ENCODE measurements at places on chromosomes 3 and 15.

- no peak for DNase-seq
Observed at GRCh38 chr15:77859491-77860060, 217.9 kb downstream of the TBC1D2B start.

DNA sequence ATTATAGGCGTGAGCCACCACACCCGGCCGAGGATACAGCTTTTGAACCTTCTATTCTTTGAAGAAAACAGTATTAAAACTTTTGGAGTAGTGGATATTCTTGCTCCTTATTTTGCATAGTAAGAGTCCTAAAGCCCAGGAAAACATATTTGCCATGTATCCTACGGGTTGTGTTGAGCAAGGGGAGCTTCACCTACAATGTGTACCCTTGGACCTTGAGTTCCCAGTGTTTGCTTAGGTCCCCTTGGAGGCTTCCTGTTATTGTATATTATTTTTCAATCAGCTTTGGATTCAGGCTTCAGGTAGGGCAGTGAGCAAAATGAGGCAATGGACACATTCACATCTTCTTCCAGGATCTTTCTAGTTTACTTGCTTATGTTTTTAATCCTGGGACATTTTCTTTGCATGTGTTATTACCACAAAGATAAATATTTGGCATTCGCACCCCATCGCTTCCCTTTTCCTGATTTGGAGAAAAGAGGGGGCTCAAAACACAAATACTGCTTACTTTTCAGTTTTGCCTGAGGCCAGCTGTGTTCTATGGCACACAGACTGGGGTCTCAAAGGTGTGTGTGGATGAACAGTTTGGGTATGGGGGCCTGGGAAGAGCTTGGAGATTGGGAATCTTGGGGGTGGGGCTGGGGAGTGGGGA is 88.7 kb downstream of the FNDC3B start:
- no peak for DNase-seq

- no peak for DNase-seq
Observed at GRCh38 chr15:25767356-25768151, 95.6 kb downstream of the ATP10A start.

DNA sequence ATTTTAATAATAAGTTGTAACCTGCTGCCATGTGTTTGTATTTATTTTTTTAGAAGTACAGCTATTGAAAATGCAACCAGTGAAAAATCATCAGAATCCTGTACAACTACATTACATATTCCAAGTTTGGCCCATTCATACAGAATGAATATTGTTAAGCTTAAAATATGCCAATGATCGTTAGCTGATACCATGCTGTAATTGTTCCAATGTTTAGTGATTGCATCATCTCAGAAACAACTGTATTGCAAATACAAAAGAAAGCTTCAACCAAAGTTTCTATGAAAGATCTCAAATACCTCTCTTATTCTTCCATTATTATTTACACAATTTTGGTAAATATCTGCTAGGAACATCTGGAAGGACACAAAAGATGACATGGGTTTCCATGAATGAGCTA is 51.6 kb upstream of the ALCAM start:
- DNase-seq, result no peak

GRCh38 chr3:42663581-42664437 is 10.3 kb downstream of the ZBTB47 start:
- no peak for DNase-seq

- DNase-seq, result no peak
Observed at GRCh38 chr3:182937293-182938051, 42.9 kb downstream of the DCUN1D1 start.

GRCh38 chr15:100721758-100722550 is 119.6 kb downstream of the ASB7 start:
- DNase-seq, result no peak

- DNase-seq, result no peak
Observed at GRCh38 chr3:184368116-184368515, 6.6 kb downstream of the POLR2H start.

GRCh38 chr3:151615464-151615863 is 118.3 kb upstream of the AADACL2 start:
- no peak for DNase-seq

DNA sequence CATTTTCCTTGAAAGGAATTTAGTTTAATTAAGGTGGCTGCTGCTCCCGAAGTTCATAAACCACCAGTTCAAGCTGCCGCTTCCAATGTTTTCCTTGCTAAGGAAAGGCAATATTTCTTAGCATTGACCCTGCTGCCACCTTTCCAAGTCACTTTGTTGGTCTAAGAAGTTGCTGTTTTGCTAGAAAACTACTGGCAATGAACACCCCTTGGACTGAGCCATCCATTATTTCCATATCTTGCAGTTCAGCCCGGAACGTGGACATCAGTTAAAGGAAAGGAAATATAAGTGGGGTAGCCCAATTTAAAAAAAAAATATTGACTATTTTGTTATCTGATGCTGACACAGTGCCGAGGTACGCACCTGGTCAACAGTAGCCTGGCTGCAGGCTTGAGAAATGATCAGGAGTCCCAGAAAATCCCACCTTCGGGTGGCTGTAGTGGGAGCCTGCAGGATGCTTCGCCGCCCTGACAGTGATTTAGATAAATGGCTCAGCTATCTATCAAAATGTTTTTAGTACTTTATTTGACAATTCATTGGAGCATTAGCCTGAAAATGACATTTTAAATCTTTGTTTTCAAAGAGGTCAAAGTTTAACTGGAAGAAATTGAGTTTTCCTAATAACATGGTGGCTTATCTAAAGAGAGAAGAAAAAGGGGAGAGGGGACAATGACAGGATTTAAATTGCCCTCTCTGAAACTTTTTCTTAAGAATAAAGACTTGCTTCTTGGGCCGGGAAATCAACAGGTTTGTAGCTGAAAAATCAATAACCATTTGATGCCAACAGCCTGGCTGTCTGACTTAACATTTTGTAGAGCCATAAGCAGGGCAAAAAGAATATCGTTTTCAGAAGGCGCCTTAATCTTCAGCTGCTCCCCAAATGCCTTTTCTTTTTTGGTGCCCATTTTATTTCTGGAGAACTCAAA is 1.6 kb downstream of the RARB start:
- DNase-seq, result no peak

DNA sequence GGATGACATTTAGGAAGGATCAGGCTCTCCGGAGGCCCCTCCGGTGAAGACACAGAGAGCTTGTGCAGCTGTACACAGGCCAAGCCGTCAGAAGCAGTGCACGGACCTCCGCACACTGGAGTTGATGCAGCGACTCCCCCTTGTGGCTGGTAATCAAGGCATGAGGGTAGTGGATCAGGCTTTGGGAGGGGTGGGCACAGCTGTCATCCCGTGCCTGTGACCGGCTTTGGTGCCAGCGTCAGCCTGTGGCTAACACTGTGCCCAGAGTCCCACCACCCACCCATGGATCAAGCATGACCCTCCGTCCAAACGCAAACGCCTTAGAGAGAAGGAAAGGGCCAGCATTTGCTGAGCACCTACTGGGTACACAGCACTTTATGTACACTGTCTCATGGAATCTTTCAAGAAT is 8.2 kb upstream of the GRIP2 start:
- no peak for DNase-seq

- DNase-seq, result no peak
Observed at GRCh38 chr15:80437334-80437891, 33.2 kb downstream of the ARNT2 start.

DNA sequence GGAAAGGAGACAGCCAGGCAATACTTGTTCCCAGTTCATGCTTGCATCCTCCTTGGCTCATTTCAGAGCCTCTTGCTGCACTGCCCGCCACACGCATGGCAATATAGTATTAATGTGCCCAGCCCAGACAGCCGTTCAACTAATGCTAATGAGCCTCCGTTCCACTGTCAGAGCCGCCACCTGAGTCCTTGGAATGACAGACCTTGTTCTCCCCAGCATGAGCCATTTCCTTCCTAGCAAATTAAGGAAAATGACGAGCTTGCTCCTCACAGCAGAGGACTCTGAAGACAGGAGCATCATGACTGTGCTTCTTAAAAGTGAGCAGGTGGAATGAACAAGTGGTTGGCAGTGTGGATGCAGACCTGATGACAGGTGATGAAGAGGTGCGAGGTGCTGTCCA is 10.8 kb upstream of the LRRC15 start:
- no peak for DNase-seq

DNA sequence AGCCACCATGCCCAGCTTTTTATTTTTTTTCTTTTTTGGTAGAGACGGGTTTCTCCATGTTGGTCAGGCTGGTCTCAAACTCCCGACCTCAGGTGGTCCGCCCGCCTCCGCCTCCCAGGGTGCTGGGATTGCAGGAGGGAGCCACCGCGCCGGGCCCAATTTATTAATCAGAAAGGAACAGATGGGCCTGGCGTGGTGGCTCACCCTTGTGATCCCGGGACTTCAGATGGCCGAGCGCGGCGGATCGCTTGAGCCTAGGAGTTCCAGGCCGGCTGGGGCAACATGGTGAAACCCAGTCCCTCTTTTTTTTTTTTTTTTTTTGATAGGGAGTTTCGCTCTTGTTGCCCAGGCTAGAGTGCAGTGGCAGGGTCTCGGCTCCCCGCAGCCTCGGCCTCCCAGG is 64.6 kb downstream of the GOLGA6L7 start:
- DNase-seq, result no peak

Measured in cortex of kidney (tissue), 1 donor.